ENCODE measurements at places on chromosomes 2 and 18.

- DNase-seq, result no peak
Measured at GRCh38 chr2:96273763-96274162, 7.7 kb downstream of the CIAO1 start.

- DNase-seq, result peak; percentile 45
Measured at GRCh38 chr18:9965711-9966624, 52.2 kb downstream of the VAPA start.

DNA sequence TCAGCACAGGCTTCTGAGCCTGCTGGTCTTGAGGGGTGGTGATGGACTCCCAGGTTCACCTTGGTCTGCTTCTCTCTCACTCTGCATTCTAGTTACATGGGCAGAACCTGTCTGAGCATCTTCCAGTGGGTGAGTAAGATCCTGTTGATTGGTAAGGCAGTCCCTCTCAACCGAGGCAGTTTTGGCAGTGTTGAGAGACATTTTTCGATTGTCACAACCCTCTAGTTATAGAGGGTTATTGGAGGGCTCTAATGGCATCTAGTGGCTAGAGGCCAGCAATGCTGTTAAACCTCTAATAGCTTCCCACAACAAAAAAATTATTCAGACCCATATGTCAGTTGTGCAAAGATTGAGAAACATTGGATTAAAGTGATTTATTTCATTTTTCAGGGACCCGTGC lies 9.3 kb upstream of the MGAT5 start:
- DNase-seq, result no peak

DNA sequence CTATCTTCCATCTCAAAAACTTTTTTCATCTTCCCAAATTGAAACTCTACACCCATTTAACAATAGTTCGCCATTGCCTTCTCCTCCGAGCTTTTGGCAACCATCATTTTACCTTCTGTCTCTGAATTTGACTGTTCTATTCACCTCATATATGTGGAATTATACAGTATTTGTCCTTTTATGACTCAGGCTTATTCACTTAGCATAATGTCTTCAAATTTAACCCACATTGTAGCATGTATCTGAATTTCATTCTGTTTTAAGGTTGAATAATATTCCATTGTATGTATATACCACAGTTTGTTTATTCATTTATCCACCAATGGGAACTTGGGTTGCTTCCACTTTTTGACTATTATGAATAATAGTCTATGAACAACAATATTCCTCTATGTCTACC lies 233.9 kb downstream of the GPD2 start:
- DNase-seq, result no peak

GRCh38 chr2:196528486-196529223 lies 110.9 kb upstream of the CCDC150 start:
- DNase-seq, result no peak

DNA sequence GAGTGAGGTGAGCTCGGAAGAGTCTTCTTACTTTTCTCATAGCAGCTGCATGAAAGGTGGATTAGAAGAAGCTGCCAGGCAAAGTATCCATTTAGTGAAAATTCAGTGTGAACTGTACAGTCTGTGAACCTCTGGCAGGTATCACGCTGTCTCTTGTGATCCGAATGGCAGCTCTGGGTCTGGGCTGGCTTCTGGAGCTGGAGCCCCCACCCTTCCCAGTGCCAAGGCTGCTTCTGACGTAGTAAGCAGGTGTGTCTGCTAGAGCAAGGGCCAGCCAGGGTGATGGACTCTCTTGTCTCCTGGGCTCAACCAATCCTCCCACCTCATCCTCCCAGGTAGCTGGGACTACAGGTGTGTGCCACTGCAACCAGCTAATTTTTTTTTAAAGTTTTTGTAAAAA lies 14.0 kb upstream of the NTSR2 start:
- DNase-seq, result no peak

- no peak for DNase-seq
Measured at GRCh38 chr2:105538840-105539239, 140.0 kb upstream of the FHL2 start.

GRCh38 chr2:42105330-42106256 lies 57.8 kb downstream of the PKDCC start:
- no peak for DNase-seq

- DNase-seq, result no peak
Measured at GRCh38 chr18:54806526-54806925, 21.8 kb upstream of the RAB27B start.

- DNase-seq, result no peak
Measured at GRCh38 chr2:153786016-153786415, 85.7 kb upstream of the GALNT13 start.

GRCh38 chr2:9558948-9559381 lies 3.3 kb upstream of the ADAM17 start:
- DNase-seq, result no peak

GRCh38 chr2:42167458-42167857 lies 1.7 kb upstream of the EML4 start:
- DNase-seq, result no peak

- DNase-seq, result no peak
Measured at GRCh38 chr18:76859474-76860339, 37.4 kb downstream of the ZNF236 start.

- no peak for DNase-seq
Measured at GRCh38 chr18:70072678-70073077, 125.0 kb upstream of the CD226 start.

DNA sequence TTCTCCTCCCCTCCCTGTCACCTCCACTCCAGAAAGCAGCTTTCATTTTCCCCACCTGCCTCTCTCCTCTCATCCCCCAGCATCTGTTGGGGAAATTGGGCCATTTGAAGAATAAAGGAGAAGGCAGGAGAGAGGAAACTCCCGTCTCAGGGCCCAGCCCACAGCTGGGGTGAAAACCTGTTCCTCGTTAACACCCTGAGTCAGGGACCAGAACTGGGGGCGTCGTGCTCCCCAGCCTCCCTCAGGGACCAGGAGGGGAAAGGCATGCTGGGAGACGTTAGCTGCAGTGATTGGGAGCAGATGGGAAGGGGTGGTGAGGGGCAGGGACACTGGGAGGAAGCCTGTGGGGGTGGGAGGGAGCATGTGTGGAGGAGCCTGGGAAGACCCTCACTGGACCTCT lies 251.3 kb downstream of the DYSF start:
- DNase-seq, result no peak

DNA sequence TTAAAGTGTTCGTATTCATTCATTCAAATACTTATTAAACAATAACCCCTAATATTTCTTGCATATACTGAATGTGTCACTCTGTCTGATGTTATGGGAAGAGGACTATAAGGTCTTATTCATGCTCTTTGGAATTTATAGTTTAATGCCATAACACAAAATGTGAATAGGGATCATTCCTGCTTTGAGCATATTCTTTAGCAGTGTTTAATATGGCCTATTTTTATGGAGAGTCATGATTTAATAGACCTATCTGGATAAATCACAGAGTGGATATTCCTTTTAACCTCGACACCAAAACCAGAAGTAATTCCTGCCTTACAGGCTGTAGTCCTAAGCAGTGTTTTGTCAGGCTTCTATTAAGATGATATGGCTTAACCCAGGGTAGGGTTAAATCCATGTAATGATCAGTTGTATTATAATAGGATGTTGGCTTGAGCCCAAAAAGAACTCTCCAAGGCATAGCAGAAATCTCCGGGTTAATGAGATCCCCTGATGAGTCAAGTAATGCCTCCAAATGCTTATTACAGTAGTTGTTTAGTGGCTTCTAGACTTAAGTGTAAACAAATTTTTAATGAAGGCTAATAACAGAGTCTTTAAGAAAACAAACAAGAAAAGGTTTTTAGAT lies 54.3 kb downstream of the GULP1 start:
- no peak for DNase-seq

GRCh38 chr2:63716146-63716545 lies 125.5 kb upstream of the UGP2 start:
- no peak for DNase-seq

DNA sequence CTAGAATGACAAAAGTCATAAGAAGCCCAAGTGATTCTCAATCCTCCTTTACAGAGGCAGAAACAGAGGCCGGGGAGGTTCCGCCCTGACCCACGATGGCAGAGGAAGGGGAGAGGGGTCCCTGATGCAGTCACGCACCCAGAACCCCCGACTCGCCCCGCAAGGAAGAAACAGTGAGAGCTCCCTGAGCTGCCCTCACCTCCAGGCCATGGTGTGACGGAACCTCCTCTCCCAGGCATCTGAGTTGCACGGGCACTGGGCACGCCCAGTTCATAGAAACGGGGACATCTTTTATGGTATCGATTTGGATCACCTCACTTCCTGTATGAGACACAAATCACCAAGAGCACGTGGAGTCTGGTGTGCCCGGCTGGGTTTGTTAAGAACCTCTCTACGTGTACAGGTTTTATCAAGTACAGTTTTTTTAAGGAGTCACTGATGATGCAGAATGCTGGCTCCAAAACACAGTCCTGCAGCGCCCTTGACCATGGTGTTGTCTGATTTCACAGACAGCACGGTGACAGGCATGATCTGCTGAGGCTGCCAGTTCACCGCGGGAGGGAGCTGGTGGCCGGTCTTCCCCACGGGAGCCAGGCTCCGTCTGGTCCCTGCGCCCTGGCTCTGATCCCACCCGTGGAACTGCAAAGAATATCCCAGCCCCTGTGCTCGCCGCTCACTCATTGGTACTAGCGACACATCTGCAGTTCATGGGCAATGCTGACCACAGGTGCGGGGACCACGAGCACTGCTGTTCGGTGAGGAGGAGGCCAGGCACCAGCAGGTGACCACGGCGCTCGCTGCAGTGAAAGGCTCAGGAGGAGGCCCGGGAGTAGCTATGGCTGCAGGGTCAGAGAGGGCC lies 35.6 kb downstream of the PXDN start:
- no peak for DNase-seq

DNA sequence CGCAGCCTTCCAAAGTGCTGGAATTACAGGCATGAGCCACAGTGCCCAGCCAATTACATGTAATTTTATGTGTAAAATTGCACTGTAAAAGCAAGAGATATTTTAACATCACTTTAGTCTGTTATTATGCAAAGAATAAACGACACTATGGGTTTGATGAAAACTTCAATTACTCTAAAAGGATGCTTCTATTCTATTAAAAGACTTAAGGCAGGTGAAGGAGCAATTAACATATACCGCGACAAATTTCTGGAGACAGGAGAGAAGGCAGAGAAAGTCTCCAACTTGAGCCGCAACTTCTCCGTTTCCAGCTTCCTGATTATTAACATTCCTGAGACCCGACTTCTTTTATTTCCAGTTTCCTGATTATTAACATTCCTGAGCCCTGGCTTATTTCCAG lies 53.7 kb downstream of the FAM210A start:
- DNase-seq, result no peak

GRCh38 chr2:72901426-72901825 lies 14.2 kb downstream of the SPR start:
- no peak for DNase-seq

- no peak for DNase-seq
Measured at GRCh38 chr2:25966531-25967270, 15.6 kb downstream of the KIF3C start.

GRCh38 chr18:35247412-35248249 lies 6.8 kb downstream of the ZNF397 start:
- no peak for DNase-seq

GRCh38 chr2:32564417-32565035 lies 63.3 kb upstream of the TTC27 start:
- DNase-seq, result no peak

- DNase-seq, result no peak
Measured at GRCh38 chr18:68992719-68993482, 195.0 kb downstream of the CCDC102B start.

GRCh38 chr18:59921384-59921891 lies 21.6 kb downstream of the PMAIP1 start:
- peak; percentile 32 for DNase-seq
